Suppressor macrophage (primary cell): ENCODE measurements at places on chromosomes 2 and 18.

DNA sequence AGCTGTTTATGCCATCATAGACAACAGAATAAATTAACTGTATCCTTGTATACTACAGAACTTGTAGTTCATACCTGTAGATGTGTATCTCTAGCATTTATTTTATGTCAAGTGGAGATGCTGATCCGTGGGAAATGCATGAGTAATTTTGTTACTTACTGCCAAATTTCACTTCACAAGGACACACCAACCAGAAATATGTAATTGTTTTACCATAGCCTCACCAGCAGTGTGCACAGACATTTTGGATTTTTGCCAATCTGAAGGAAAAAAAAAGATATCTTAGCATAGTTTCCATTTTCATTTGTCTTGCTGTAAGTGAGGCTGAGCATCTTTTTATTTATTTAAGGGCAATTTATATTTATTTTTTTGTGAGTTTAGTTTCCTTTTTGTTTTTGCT is 265.1 kb upstream of the OSR1 start:
- no peak for DNase-seq

GRCh38 chr2:109526442-109526970 is 87.3 kb downstream of the SEPTIN10 start:
- DNase-seq, result no peak

- no peak for DNase-seq
These were observed 146.0 kb upstream of the SERTAD2 start for GRCh38 chr2:64799592-64800252.

DNA sequence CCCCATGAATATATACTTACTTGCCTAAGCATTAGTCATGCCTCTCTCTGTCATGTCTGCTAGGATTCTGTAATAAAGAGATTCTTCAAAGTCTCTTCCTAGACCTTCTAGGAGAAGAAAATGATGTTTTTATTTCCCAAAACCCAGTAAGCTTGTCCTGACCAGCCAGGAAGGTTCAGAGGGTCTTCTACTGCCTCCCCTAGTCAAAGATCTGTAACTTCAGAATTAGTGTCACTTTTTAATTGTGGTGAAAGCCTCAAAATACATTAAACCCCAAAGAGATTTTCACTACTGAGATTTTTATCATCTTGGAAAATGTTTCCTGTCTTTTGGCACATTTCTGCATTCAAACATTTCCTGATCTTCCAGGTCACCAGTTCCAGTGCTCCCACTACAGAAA is 232.9 kb upstream of the STK17B start:
- no peak for DNase-seq

DNA sequence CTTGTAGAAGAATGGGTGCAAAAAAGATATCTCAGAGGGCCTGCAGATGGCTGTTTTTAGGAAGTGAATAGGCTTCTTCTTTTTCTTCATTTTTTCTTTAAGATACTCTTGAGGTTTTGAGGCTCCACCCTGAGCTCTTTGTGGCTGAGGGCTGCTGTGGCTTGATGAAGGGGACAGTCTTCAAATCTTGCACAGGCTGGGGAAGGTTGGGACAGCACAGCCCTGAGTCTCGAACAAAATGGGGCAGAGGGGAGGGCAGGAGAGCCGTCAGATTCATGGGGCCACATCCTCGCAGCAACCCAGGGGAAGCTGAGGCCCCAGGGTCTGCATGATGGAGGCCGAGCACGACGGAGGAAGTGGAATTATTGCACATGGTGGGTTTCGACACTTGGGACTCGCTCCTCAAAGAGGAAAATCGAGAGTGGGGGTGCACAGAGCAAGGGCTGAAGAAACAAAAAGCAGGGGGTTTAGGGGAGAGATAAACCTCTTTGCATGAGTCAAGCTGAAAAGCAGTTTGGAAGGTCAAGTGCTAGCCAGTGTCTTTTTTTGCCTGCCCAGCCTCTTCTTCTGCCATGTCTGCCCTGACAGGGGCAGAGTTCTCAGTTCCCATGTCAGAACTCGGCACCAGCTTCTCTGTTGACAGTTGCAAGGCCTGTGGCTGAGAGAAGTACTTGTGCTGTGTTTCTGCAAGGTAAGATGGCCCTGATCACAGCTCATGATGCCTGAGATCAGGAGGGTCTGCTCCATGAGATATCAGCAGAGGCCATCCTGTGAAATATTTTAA is 19.5 kb downstream of the INPP4A start:
- peak; percentile 72 for DNase-seq

GRCh38 chr2:142217804-142218203 is 87.0 kb upstream of the LRP1B start:
- no peak for DNase-seq

- DNase-seq, result no peak
These were observed 58.9 kb downstream of the HAUS1 start for GRCh38 chr18:46163091-46163490.

GRCh38 chr2:177651833-177652232 is 259.3 kb downstream of the AGPS start:
- DNase-seq, result no peak

GRCh38 chr18:3447068-3447894 is 2.7 kb upstream of the TGIF1 start:
- DNase-seq, result peak; percentile 45

DNA sequence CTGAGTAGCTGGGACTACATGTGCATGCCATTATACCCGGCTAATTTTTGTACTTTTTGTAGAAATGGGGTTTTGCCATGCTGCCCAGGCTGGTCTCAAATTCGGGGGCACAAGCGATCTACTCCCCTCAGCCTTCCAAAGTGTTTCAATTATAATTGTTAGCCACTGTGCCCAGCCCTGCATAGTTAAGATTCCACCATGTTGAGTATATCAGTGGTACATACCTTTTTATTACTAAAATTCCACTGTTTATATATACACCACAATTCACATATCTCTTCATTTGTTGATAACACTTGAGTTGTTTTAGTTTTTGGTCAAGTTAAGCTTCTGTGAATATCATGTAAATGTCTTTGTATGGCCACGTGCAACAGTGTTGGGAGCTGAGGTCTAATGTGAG is 12.8 kb upstream of the FMNL2 start:
- no peak for DNase-seq

DNA sequence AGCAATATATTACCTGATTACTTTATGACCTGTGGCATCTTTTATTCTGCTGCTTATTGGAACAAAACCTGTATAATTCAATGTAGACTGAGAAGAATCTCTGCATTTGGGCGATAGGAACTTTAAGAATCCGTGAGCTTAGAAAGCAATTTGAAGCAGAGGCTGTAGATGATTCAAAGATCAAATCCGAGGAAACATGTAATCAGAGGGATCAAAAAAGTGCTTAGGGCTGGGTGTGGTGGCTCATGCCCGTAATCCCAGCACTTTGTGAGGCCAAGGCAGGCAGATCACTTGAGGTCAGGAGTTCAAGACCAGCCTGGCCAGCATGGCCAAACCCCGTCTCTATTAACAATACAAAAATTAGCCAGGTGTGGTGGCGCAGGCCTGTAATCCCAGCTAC is 198.4 kb downstream of the MTX2 start:
- no peak for DNase-seq

GRCh38 chr2:239554766-239555570 is 154.1 kb upstream of the HDAC4 start:
- no peak for DNase-seq

DNA sequence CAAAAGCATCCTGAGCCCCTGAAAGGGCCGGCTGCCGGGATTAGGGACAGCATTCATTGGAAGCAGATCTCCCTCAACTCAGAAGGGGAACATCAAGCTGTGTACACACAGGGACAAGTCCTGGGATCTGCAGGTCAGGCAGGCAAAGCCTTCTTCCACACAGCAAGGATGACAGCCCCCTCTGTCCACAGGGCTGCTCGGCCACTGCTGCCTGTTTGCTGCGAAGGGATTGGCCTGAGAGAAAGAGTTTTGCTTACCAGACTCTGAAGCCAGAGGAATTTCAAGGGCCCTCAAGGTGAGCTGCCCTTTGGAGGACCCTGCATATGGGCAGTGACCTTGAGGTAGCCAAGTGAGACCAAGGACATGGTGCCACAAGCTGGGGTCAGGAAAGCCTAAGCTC is 11.1 kb downstream of the ZBTB7C start:
- DNase-seq, result no peak

DNA sequence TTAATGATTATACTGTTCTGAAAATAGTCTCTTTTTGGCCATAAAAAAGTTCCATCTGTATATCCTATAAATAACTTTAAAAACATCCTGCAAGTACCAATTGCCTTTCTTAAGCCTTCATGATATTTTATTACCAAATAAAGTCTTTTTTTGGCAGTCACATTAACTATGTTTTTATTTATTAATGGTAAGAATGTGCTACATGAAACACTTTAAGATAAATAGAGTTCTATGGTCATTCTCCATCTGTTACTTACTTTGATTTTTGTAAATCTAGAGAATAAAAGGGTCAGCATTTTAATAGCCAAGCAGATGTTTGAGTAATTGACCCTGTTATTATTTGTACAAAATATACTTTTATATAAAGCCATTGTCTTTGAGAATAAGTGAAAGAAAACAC is 52.6 kb downstream of the LCLAT1 start:
- no peak for DNase-seq

DNA sequence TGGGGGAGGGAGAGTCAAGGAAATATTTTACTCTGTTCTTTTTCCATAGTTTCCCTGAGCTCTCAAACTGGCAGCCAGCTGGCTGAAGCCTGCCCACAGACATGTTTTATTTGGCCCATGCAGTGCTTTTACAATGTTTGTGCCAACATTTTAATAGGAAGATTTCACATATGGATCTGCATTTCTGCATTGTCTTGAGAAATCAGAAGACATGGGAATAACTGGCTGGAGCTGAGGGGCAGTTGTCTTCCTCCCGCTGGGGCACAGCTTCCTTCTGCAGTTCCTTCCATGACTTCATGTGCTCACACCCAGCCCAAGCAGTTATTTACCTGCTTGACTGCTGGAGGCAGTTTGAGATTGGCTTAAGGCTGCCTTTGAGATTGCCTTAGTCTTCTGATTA is 74.4 kb downstream of the PLCL1 start:
- DNase-seq, result no peak

- DNase-seq, result no peak
These were observed 277.4 kb upstream of the MC4R start for GRCh38 chr18:60649842-60650536.

GRCh38 chr18:52310651-52311050 is 29.3 kb upstream of the DCC start:
- DNase-seq, result no peak

GRCh38 chr18:9737472-9738121 is 29.5 kb downstream of the RAB31 start:
- DNase-seq, result no peak

DNA sequence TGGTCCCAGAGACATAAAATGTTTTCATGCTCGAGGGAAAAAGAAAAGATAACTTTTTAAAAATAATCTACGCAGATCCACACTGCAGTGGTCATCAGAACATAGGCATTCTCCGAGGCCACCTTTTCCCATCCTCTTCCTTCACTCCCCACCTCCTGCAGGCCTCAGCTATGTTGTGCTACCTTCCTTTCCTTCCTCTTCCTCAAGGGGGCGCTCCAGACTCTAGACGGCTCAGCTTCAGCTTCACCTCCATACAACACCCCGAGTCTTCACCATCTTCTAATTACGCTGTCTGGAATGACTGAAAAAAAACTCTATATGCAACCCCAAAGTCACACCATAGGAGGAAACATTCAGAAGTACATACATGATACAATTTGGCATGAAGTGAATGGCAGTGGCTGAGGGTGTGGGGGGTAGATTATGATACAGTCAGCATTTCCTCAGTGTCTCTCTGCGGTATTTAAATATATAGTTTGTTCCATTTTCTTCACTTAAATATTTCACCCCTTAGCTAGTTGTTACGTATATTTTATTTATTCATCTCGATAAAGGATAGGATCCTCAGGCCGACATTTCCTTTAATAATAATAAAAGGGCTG is 583.6 kb downstream of the IRS1 start:
- peak; percentile 66 for DNase-seq

- no peak for DNase-seq
These were observed 149.7 kb downstream of the MREG start for GRCh38 chr2:215863687-215864086.

- no peak for DNase-seq
These were observed 842.4 kb downstream of the TDRD15 start for GRCh38 chr2:21966139-21966538.

GRCh38 chr2:1997409-1997808 is 253.1 kb upstream of the PXDN start:
- no peak for DNase-seq
